ENCODE measurements at places on chromosomes 3 and 15. TPM values are rescaled to one million over a fixed set of nuclear protein-coding genes. Genes with fewer than 3 reads are reported as not detected.

Gene ARMC8
- total RNA-seq: 40.1 TPM

Gene PTX3
- total RNA-seq: 0.63 TPM

Gene PRSS50
- total RNA-seq: 0.12 TPM

GRCh38 chr3:127743351-127744252 is 70.8 kb downstream of the ABTB1 start:
- no peak overlapping the region for H3K4me3 ChIP-seq
- no peaks in the 10 kb centered on the region for H3K36me3 ChIP-seq
- H3K27me3 ChIP-seq: no peaks in the 10 kb centered on the region
- H3K27ac ChIP-seq: peak overlapping the region; percentile 69
- H3K4me1 ChIP-seq: peaks cover 34% of the 10 kb centered on the region
- no peak for DNase-seq

GRCh38 chr15:76799760-76800159 is 105.4 kb downstream of the SCAPER start:
- no peaks in the 10 kb centered on the region for H3K27me3 ChIP-seq
- H3K4me1 ChIP-seq: peaks cover 5% of the 10 kb centered on the region
- peaks cover 28% of the 10 kb centered on the region for H3K36me3 ChIP-seq
- no peak for DNase-seq
- H3K27ac ChIP-seq: no peak overlapping the region
- H3K4me3 ChIP-seq: no peak overlapping the region

Gene GRIP2
- total RNA-seq: 33.0 TPM

DNA sequence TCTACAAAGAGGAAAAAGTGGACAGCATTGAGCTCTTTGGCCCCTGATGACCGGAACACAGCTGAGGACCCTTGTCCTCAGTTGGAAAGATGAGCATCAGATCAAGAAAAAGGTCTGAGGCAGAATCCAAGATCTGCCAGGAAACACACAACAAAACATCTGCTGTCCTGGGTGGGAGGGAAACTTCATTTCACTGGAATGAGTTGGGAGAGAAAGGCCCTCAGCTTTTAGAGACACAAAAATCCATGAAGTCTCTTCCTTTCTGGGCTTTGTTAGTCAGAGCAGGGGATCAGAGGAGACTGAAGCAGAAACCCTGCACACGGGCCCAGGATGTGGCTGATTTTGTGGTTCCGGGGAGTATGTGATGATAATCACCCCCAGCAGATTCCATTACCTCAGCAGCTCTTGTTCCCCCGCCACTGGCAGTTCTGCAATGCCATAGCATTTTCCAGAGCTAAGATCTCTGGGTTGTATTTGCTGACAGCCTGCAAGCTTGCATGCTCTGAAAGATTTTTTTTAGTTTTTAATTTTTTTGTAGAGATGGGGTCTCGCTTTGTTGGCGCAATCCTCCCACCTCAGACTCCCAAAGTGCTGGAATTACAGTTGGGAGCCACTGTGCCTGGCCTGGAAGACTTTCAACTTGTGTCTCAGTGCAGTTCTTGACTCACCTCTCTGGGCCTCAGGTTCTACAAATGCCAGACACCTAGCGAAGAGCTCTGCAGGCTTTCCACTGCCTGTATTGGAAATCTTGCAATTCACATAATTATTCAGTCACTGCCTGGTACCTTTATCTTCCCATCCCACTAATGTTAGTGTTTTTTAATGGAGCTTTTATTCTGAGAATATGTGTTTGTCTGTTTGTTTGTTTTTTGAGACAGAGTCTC is 5.8 kb upstream of the TATDN2 start:
- peaks cover 60% of the 10 kb centered on the region for H3K36me3 ChIP-seq
- H3K4me3 ChIP-seq: no peak overlapping the region
- no peak for DNase-seq
- no peak overlapping the region for H3K27ac ChIP-seq

DNA sequence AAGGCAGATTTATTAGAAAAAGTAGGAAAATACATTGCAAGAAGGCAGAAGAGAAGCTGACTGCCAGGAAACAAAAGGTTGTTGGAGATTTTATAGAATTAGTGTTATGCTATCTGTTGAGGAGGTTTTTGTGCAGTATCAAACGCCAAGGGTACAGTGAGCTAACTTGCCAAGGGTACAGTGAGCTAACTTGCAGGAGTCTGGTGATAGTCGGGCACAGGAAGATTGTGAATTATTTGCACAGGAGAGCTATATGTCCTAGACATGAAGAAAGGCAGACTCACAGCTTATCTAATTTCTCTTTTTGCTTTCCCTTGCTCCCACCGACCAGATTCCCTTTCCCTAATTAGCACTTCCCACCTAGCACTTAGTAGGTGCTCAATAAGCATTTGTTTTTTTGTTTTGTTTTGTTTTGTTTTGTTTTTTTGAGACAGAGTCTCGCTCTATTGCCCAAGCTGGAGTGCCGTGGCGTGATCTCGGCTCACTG is 2.7 kb upstream of the CSK start:
- H3K27me3 ChIP-seq: no peaks in the 10 kb centered on the region
- no peak overlapping the region for H3K4me3 ChIP-seq
- H3K36me3 ChIP-seq: no peaks in the 10 kb centered on the region
- no peak overlapping the region for H3K27ac ChIP-seq
- DNase-seq: no peak

Gene CAND2
- 128 TPM for total RNA-seq

- DNase-seq: no peak
- H3K27ac ChIP-seq: no peak overlapping the region
- H3K4me3 ChIP-seq: no peak overlapping the region
Observed at GRCh38 chr3:149087208-149087607, 875 bp upstream of the HLTF start.

Gene BTBD1
- total RNA-seq: 151 TPM

GRCh38 chr3:45026957-45027356 is 854 bp downstream of the CLEC3B start:
- H3K4me1 ChIP-seq: peaks cover 15% of the 10 kb centered on the region
- H3K27ac ChIP-seq: peak overlapping the region; percentile 57
- H3K36me3 ChIP-seq: no peaks in the 10 kb centered on the region
- H3K4me3 ChIP-seq: peak overlapping the region; percentile 57
- peak; percentile 93 for DNase-seq

Gene PAK6
- 3.0 TPM for total RNA-seq

DNA sequence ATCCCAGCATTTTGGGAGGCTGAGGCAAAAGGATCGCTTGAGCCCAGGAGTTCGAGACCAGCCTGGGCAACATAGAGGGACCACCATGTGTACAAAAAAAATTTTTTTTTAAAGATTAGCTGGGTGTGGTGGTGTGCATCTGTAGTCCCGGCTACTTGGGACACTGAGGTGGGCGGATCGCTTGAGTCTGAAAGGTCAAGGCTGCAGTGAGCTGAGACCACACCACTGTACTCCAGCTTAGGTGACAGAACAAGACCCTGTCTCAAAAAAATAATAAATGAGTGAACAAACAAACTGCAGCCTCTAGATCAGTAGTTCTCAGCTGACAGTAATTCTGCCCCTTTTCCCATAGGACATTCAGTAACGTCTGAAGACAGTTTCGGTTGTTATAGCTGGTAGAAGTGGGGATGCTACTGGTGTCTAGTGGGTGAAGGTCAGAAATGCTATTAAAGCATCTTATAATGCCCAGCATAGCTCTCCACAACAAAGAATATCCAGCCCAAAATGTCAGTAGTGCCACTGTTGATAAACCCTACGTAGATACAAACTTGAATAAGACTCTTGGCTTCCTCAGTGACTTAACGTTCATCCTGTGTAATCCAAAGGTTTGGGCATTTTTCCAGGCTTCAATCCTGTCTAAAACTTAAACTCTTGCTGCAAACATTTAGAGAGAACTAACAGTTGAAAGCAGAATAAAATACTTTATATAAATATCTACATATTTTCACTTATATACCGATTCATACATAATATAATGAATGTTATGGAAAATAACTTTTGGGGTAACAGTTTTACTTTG is 10.6 kb downstream of the SMC4 start:
- no peaks in the 10 kb centered on the region for H3K4me1 ChIP-seq
- peaks cover 13% of the 10 kb centered on the region for H3K36me3 ChIP-seq
- H3K27me3 ChIP-seq: no peaks in the 10 kb centered on the region
- DNase-seq: no peak
- no peak overlapping the region for H3K4me3 ChIP-seq
- no peak overlapping the region for H3K27ac ChIP-seq

DNA sequence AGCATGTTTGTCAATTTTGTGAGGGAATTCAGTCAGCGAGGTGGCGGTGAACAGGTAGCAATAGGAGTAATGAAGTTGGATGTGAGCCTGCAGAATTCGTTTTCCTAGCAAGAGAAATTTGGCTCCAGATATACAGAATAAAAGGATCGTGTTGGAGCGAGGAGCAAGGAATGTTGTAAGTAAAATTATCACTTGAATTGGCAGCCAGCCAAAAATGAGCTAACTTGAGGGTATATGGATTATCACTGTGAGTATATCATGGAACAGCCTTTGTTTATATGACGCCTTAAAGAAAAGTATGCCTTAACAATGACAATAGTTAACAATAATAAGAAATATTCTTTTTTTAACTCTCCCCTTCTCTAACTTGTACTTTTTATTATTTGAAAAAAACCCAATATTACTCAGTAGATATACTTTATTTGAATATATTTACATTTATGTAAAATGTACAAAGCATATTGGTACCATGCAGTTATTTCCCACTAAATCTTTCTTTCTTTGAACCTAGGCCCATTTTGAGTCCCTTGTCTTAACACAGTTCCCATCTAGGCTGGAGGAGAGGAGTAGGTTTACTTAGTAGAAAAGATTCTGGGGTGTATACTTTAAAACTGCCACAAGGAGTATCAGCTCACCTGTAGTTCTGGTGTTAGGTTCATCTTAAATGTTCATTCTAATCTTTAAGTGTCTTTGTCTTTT is 29.3 kb downstream of the EPHA6 start:
- H3K27ac ChIP-seq: no peak overlapping the region
- H3K36me3 ChIP-seq: no peaks in the 10 kb centered on the region
- H3K4me1 ChIP-seq: no peaks in the 10 kb centered on the region
- no peaks in the 10 kb centered on the region for H3K27me3 ChIP-seq

DNA sequence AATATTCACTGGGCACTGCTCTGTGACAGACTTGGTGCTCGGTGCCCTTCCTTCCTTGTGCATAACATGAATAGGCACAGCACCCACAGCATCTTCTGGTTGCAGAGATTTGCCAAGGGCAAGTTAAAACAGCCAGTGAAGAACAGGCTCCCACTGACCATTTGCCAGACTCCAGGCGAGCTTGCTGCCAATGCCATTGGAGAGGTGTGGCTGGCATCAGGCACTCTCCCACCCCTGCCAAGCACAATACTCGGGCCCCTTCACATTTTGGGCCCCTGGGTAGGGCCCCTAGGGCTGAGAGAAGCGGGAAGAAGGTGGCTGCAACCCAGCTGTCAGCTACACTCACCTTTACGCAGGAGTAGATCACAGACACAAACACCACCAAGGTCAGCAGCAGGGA is 112.1 kb downstream of the SEC22A start:
- H3K27ac ChIP-seq: no peak overlapping the region
- no peaks in the 10 kb centered on the region for H3K36me3 ChIP-seq
- DNase-seq: peak; percentile 28
- no peak overlapping the region for H3K4me3 ChIP-seq
- no peaks in the 10 kb centered on the region for H3K4me1 ChIP-seq

DNA sequence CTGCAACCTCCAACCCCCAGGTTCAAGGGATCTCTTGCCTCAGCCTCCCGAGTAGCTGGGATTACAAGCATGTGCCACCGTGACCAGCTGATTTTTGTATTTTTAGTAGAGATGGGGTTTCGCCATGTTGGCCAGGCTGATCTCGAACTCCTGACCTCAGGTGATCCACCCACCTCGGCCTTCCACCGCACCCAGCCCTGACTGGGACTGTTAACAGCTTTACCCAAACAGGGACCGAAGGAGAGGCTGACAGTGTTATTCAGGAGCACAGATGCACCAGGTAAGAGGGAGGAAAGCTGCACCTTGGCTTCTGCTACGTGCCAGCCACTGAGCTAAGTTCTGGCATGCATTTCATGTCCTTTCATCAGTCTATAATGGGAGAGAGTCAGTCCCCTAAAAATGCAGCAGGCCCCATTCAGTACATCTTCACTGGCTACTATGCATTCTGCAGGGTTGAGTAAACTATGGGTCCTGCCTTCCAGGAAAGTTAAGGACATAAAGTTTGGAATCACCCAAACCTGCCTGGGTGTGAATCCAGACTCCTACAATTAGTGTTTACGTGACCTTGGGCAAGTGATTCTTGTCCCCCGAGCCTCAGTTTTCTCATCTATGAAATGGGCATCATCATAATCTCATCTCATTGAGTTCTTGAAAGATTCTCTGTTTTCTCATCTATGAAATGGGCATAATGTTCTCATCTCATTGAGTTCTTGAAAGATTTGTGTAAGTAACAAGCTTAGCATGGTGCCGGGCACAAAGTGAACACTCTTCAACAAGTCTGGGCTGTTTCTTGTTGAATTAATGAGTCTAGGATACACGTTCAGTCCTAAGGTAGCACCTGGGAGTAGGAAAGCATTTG is 82.2 kb downstream of the CPN2 start:
- DNase-seq: no peak
- no peak overlapping the region for H3K4me3 ChIP-seq
- peaks cover 35% of the 10 kb centered on the region for H3K4me1 ChIP-seq
- no peaks in the 10 kb centered on the region for H3K27me3 ChIP-seq

DNA sequence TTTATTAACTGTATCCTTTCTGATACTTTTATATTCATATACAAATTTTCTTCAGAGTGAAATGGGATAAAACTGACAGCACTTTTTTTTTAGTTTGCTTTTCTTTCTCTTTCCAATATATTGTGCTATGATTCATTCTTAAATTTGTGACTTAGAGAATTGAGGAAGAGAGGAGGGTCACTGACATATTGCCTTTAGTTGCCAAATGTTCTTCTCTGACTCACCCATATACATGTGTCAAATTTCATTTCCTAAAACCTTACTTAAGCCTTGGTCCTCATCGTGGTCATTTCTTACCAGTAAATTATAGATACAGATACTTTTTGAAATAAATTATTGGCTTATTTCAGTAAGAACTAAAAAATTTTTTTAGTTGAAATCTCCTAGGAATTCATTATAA is 53.9 kb downstream of the CLASP2 start:
- no peaks in the 10 kb centered on the region for H3K27me3 ChIP-seq
- peaks cover 12% of the 10 kb centered on the region for H3K4me1 ChIP-seq
- no peak overlapping the region for H3K27ac ChIP-seq
- H3K36me3 ChIP-seq: no peaks in the 10 kb centered on the region

Gene ZNF621
- total RNA-seq: 9.1 TPM

GRCh38 chr15:73955861-73956742 is 29.8 kb downstream of the LOXL1 start:
- no peak overlapping the region for H3K4me3 ChIP-seq

GRCh38 chr15:55241186-55241585 is 44.4 kb upstream of the RSL24D1 start:
- no peak overlapping the region for H3K4me3 ChIP-seq
- no peaks in the 10 kb centered on the region for H3K4me1 ChIP-seq
- no peak overlapping the region for H3K27ac ChIP-seq
- H3K36me3 ChIP-seq: no peaks in the 10 kb centered on the region
- H3K27me3 ChIP-seq: no peaks in the 10 kb centered on the region
- no peak for DNase-seq

Gene GOLGA8S
- total RNA-seq: 0.04 TPM

GRCh38 chr15:75031848-75032247 is 8.5 kb downstream of the PPCDC start:
- peaks cover 5% of the 10 kb centered on the region for H3K36me3 ChIP-seq
- no peaks in the 10 kb centered on the region for H3K27me3 ChIP-seq
- H3K4me1 ChIP-seq: peaks cover 13% of the 10 kb centered on the region
- H3K4me3 ChIP-seq: no peak overlapping the region
- H3K27ac ChIP-seq: no peak overlapping the region
- no peak for DNase-seq

- DNase-seq: no peak
- H3K36me3 ChIP-seq: no peaks in the 10 kb centered on the region
- no peak overlapping the region for H3K27ac ChIP-seq
- H3K27me3 ChIP-seq: no peaks in the 10 kb centered on the region
- H3K4me3 ChIP-seq: no peak overlapping the region
Observed at GRCh38 chr3:104244680-104245220, 1122.0 kb upstream of the ALCAM start.

Gene LMOD3
- total RNA-seq: 193 TPM

Gene CHST13
- total RNA-seq: not detected

All from psoas muscle (tissue), 8 donors.